ENCODE measurements at places on chromosomes 11 and 22.
A peak's percentile ranks its signal among the peaks of the same experiment; 100 is the strongest.

DNA sequence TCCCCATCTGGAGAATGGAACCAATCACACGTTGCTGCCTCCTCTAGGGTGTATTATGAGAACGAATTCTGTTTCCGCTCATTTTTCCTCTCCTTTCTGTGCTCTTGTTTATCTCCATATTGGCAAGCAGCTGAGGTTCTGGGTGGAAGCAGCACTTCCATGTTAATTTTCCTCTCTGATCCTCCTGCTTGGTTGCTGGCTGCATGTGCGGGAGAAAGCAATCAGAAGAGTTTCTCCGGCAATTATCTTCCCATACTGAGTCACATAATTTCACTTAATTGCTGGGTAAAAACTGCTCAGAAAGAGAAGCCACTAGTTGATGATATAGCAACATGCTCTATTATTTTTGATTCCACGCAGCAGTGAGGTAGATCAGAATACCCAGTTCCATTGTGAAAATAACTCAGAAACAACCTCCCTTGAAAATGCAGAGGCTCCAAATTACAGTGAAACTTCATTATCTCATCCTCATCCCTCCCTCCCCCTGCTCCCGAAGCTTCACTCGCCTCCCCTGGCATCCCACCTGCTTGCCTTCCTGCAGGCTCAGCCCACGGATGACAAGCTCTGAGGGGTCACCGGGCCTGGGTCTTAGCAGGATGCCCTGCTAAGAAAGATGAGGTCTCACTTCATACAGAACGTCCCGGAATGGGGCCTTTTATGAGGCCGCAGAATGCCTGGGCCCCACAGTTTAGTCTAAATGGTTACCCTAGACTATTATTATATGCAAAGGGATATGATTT is 20.4 kb downstream of the FXYD6 start:
- DNase-seq, result no peak

- no peak for DNase-seq
Observed at GRCh38 chr22:33459137-33459536, 401.0 kb upstream of the SYN3 start.

GRCh38 chr11:70464509-70465361 is 66.4 kb downstream of the CTTN start:
- DNase-seq, result no peak

- DNase-seq, result no peak
Observed at GRCh38 chr11:36565031-36565610, 2.7 kb upstream of the RAG1 start.

DNA sequence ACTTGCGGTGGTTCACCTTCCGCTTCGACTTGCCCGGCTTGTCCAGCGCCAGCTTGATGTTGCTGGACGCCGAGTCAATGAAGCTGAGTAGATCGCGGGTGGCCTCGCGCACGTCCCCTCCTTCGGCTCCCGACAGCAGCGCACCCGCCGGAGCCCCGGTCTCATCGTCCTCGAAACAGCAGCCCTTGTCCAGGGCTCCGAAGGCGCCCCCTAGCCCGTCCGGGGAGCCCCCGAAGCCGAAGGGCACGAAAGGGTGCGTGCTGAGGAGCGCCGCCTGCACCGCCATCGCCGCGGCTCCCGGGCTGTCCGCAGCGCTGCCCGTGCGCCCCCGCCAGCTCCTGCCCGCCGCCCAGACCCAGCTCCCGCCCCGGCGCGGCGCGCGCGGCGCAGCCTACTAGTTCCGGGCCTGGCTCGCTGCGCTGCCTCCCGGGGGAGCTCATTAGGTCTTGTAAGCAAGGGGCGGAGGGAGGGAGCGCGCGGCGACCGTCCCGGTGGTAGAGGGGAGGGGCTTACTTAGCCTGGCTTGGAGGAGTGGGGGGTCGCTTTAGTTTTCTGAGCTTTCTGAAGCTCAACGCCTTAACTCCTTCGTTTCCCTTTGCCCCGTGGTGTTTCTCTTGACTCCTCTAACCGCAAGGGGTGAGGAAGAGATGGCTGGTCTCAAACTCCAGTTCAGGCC is at the start of gene FAM181B:
Gene FAM181B (minus strand): TSS at position 421 of the 676 bp plus-strand sequence. CDS start 135 bp downstream, at position 286.
- DNase-seq, result peak; percentile 46

GRCh38 chr11:130580891-130581492 is 132.5 kb downstream of the ADAMTS15 start:
- DNase-seq, result no peak

DNA sequence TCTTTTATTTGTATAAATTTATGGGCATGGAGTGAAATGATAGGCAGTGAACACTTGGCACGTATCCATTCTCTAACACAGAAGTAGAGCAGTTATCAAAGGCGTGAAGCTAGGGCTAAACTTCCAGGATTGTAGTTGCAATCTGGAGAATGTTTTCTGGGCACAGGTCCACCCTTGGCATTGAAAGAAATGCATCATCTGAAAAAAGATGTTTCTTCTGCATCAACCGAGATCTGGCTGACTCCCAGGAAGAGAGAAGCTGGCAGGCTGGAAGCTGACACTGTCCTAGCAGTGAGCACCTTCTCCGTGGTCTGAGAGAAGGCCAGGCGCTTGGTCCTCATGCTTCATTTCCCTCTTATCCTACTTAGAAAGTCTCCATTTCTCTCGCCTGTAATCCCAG is 600.0 kb downstream of the BRD1 start:
- DNase-seq, result no peak

- peak; percentile 13 for DNase-seq
Observed at GRCh38 chr11:78532991-78533390, 41.7 kb downstream of the NARS2 start.

- no peak for DNase-seq
Observed at GRCh38 chr11:84345597-84345996, 1059.4 kb upstream of the CCDC90B start.

- DNase-seq, result no peak
Observed at GRCh38 chr11:110773442-110773841, 61.2 kb upstream of the ARHGAP20 start.

DNA sequence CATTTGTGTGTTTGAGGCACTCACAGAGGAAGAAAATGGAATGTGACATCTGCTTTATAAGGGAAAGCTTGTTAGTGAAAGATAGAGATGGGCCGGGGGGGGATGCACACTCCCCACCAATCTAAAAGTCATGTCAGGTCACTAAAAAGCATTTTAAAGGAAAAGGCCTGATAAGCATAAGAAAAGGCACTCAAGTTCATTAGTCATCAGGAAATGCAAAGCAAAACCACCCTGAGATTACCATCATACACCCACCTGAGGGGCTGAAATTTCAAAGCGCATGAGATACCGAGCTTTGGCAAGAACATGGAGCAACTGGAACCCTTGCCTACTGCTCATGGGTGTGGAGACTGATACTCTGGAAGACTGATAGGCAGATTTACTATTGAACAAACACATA is 77.9 kb upstream of the ANO1 start:
- no peak for DNase-seq

- no peak for DNase-seq
Observed at GRCh38 chr11:100632941-100633452, 54.1 kb upstream of the ARHGAP42 start.

- no peak for DNase-seq
Observed at GRCh38 chr11:77474684-77475060, 778 bp upstream of the PAK1 start.

DNA sequence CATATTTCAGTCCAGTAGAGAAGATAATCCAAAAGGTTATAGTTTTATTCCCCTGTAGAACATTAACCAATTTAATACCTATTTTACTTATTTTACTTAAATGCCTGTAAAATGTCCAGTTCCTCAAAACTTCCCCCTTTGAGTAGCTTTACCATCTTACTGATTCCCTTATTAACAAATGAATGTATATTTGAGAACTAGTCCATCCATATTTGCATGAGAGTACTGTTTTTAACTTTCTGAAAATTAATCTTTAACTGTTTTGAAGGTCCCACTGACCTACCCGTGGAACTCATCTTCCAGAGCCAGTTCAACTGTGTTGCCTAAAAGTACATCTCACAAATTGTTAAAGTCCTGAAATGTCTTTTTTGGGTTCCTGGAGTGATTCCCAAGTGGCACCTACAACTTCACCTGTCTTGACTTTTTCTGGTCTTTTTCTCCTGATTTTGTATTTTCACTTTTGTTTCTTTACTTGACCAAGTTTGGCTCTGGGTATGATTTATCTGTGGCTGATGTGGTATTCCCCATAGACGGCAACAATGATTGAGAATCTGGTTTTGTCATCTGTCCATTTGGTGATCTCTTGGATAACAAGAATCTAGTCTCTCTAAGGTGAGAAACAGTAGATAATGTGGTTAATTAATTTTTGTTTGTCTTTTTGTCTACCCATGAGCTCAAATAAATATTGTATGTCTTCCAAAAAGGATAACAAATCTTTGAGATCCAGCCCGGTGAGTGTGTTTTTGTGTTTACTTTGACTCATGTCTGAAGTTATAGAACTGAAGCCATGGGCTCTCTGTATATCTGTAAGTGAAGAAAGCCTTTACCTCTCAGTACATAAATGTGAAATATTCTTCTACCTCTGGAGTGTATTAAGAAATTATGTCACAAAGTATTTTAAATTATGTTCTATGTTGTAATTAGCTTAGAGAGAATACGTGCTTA is 174.2 kb downstream of the ETS1 start:
- no peak for DNase-seq

DNA sequence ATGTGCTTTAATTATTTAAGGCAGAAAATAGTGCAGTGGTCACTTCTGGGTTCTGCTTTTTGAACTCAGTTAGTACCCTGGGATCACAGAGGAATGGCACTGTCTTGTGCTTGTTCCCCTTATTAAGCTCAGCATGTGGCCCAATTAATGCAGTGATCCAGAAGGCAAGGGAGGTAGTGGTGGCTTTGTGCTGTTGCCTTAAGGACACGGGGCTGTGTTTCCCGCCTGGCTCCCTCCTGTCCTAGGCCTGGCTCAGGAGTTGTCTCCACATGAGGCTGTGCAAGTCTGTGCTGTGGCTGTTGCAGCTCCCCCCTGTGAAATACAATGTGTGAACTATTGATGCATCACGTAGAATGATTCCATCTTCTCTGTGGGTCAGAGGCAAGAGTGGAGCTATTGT is 49.2 kb upstream of the CABP7 start:
- DNase-seq, result no peak

- DNase-seq, result no peak
Observed at GRCh38 chr11:125873881-125874555, 13.4 kb upstream of the HYLS1 start.

DNA sequence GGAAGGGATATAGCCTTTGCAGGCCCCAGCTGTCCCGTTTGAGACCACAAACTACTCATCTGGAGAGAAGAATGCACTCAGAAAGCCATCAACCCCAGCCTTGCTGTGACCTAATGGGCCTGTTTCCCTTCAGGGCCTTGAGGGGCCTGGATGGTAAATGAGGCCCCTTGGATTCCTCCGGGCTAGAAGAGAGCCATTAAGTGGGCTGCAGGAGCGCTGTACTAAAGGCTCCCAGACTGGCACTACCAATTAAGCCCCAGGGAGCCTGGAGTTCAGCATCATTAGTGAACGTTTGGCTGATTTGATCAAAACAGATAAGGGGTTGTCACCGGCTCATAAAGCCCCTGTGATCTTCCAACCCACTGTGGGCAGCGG is 23.0 kb downstream of the CD5 start:
- no peak for DNase-seq

GRCh38 chr11:35031867-35032266 is 107.1 kb upstream of the CD44 start:
- DNase-seq, result no peak

GRCh38 chr11:122979815-122980595 is 1.6 kb downstream of the BSX start:
- no peak for DNase-seq

GRCh38 chr22:37638391-37639069 is 939 bp upstream of the SH3BP1 start:
- DNase-seq, result no peak

- DNase-seq, result peak; percentile 64
Observed at GRCh38 chr11:19557720-19558140, 154.9 kb upstream of the NAV2 start.

DNA sequence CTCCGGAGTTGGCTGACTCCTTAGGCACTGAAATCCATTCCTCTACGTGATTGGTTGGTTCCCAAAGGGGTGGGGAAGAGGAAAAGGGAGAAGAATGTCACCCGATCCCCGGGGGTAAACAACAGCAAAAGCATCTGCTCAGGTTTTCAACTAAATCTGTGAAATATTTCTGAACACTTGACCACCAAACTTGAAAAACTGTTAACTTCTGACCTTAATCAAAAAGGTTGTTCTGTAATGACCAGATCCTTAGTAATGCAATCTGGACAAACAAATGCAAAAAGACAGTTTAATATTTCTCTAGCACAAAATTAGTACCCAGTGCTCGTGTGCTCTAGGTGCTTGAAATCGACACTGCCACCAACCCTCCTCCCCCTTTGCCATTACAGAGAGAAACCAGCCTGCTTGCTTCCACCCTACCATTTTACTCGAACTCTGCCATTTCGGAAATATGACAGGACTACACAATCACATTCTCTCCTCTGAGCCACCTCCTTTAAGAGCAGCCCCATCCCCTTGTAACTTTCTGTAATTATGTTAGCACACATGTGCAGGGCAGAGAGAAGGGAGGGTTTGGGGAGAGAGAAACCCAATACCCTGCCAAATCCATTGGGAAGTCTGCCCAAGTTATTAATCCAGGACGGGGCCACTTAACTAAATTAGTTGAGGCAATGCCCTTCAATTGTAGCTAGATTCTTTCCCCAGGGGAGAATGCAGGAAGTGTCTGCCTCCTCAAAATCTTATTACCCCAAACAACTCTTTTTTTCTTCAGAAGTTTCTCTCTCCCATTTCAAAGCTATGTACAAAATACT is 113.8 kb downstream of the RBFOX2 start:
- DNase-seq, result no peak

DNA sequence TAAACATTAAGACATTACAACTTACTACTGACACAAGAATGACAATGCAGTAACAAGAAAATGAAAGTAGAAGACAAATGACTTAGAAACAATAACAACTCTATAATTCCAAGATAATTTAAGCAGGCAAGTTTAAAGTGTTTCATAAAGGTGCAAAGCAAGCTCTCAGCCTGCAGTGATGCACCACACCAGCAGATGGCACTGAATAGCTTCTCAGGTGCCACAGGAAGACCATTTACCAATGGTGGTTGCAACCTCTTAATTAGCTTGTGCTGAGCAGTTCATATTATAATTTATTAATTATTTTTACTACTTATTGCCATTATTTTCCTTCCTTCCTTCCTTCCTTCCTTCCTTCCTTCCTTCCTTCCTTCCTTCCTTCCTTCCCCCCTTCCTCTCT is 60.6 kb downstream of the NXPE2 start:
- DNase-seq, result no peak

DNA sequence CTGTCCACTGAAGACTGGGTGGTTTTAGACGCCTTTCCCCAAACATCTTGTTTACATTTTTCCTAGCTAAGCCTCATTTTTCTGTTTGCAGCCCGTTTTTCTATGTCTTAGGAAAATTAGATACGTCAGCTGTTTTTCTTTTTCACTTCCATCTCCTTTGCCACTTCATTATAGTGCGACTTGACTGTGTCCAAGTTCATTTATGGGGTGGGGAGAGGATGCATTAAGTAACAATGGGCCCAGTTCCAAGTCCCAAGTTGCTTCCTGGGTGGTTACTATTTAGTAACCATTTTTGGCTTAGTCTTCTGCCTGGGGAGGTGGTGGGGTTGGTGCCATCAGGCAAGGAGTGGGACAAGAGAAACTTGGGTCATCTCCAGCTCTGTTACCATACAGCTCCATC is 83.0 kb downstream of the TRAF6 start:
- no peak for DNase-seq

All from memory B cell (primary cell).